Stimulated activated CD8-positive, alpha-beta memory T cell treated with anti-CD3 and anti-CD28 coated beads, Interleukin-4, amount 100 ng/mL, for 1 hour (primary cell): ENCODE measurements at places on chromosomes 13 and 19.

GRCh38 chr19:43534816-43535761, 2.1 kb downstream of the ZNF575 start:
- DNase-seq = no peak

DNA sequence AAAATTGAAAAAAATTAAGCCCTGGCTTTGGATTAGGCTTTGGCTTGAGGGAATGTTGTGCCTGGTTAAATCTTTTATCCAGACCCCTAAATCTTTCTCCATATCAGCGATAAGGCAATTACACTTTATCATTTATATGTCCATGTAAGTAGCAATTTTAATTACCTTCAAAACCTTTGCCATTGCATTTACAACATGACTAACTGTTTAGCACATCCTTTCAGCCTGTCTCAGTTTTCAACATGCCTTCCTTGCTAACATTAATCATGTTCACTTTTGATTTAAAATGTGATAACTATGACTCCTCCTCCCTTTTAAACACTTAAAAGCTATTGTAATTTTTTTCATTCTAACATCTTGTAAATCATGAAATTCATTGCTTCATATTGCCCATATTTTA, 583.7 kb downstream of the SLITRK1 start:
- no peak for DNase-seq

GRCh38 chr19:45498411-45499195, at the start of gene PPM1N:
Gene PPM1N, plus strand, starts transcription at chr19:45498443. Its CDS starts 30 bp downstream, at chr19:45498473.
- no peak for DNase-seq

DNA sequence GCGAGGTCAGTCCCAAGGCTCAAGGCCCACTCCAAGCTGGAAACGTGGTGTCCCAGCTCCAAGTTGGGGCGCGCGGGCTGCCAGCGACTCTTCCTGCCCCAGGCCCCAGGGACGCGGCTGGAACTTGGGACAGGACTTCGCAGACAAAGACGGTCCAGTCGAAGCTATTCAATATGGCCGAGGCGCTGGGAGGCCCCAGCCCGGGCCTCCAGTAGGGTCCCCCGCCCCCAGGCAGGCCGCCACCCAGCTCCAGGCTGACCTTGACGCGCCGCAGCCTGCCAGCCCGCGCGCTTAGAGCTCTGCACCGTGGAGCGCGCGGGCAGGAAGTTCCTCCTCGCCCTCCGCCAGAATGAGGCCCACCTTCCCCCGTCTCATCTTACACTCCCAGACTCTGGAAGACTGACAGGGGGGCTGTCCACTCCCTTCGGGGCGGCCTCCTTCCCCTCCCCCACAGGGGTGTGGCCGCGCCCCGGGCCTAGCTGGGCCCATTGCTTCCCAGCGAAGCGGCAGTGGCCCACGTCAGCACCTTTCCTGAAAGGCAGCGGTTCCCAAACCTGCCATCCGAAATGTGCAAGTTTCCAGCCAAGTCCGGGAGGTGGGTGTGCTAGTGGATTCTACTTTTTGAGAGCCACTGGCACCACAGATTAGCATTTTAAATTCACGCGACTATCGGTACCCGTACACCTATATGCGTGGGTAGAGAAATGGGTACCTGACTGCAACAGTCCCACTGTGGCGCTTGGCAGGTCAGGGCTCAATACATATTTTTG, at the start of gene CCDC8:
Gene CCDC8 (minus strand): TSS at position 303 of the 770 bp plus-strand sequence. CDS start 754 bp downstream, outside the sequence.
- DNase-seq = no peak

GRCh38 chr13:98203646-98204326, 26.7 kb upstream of the RNF113B start:
- no peak for DNase-seq

DNA sequence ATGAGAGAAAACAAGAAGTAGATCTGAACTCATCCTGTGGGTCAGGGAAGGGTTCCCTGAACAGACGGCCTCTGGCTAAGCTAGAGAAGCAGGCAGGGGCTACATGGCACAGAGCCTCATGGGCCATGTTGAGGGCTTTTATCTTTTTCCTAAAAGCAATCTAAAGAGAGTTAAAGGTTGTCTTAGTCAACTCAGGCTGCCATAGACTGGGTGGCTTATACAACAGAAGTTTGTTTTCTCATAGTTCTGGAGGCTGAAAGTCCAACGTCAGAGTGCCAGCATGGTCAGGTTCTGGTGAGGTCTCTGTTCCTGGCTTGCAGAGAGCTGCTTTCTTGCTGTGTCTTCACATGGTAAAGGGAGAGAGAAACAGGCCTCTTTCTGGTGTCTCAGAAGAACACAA, 2.9 kb upstream of the MBNL2 start:
- DNase-seq = no peak

DNA sequence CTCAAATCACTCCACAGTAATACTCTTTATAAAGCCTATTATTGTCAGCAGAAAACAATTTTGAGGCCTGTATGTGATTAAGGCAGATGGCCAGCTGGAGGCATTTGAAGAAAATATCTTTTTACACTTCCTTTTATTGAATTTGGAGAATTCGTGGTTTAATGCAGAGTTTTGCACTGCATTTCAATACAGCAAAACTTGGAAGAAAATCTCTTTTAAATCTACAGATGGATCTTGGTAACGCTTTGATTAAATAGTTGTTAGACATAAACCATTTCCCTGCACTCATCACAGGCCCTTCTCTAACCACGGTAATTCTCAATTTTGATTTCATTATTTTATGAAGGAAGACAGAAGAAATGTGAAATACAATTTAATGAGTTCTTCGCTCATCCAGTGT, 185.7 kb downstream of the RFC3 start:
- DNase-seq = no peak

DNA sequence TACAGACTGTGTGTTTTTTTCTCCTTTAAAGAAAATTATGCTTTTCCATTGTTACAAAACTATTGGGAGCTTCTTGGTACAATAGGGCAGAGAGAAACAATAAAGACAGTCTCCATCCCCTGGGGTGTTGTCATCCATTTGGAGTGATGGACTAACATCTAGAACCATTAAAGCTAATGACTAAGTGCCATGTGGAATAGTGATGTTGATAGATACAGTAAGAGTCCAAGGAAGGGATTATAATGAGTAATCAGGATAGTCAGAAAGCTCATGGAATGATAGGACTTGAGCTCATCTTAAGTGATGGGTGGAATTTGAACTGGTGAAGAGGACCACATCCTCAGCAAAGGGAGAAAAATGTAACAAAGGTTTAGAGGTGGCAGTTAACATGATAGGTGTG, 24.1 kb upstream of the FRY start:
- DNase-seq = no peak

GRCh38 chr19:35354898-35355297, 3.4 kb upstream of the FFAR3 start:
- DNase-seq = no peak

- no peak for DNase-seq
Observed at GRCh38 chr13:20582026-20582425, 15.1 kb downstream of the IFT88 start.

DNA sequence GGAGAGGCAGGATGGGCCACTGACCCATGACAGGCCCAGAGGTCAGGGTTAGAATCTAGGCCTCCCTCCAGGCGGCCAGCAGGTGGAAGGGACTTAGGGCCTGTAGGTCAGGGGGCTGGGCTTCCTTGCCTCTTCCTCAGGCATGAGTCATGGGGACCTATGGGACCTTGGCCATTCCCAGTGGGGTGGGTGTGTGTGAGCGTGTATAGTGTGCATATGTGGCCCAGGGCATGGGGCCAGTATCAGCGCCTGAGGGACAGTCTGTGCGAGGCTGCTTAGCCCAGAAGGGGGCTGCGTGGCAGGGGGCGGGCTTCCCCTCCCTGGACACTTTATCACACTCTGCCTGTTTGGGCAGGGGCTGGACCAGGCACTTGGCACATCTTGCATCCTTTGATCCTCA, 13.3 kb downstream of the KCTD15 start:
- no peak for DNase-seq

- peak; percentile 69 for DNase-seq
Observed at GRCh38 chr19:37902668-37903067, 3.7 kb downstream of the WDR87 start.
